ENCODE measurements at places on chromosomes 1 and 21.

DNA sequence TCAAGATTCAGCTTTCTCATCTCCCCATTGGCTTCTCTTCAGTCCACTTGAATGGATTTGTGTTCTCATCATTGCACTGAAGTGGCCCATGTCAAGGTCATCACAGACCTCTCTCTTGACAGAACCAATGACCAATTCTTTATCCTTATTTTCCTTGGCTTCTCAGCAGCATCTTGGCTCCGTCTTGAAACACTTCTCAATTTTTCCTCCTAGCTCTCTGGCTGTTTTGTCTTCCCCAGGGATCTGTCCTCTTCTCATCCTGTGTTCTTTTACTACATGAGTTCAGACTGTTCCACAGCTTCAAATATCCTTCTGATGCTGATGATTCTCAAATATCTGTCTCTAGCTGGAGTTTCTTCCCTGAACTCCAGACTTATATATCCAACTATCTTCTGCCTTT lies 78.6 kb downstream of the COLGALT2 start:
- no peak for DNase-seq

GRCh38 chr1:66270119-66270812 lies 263.7 kb upstream of the SGIP1 start:
- DNase-seq = no peak

DNA sequence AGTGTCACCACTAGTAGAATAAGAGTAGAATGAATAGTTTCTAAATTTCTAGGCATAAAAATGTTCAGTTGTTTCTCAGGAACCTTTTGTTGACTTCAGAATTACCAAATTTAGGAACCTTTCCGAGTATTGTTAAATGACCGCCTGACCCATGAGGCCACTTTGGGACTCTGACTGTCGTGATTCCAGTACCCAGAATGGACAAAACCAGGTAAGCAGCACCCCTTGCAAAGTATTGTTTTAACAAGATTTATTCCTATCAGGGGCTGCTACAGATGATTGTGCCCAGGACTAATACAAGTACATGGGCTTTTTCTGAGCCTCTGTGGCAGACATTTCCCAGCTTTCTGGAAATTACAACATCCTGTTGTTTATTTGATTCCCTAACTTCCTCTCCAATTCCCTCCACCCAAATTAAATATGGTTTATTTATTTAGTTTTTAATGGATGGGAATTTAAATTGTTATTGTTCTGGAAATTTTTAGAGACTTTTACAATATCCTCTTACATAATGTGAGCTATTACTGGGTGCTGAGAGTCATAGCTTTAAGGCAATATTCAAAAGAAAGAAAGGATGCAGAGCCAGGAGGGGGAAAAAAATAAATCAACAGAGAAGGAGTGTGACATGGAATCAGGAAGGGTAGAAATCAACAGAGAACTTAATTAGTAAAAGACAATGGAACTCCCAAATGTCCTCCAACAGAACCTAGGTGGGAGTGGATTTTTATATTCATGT lies 37.4 kb upstream of the NTPCR start:
- no peak for DNase-seq

- DNase-seq = no peak
Measured at GRCh38 chr1:218498056-218498938, 153.2 kb downstream of the TGFB2 start.

DNA sequence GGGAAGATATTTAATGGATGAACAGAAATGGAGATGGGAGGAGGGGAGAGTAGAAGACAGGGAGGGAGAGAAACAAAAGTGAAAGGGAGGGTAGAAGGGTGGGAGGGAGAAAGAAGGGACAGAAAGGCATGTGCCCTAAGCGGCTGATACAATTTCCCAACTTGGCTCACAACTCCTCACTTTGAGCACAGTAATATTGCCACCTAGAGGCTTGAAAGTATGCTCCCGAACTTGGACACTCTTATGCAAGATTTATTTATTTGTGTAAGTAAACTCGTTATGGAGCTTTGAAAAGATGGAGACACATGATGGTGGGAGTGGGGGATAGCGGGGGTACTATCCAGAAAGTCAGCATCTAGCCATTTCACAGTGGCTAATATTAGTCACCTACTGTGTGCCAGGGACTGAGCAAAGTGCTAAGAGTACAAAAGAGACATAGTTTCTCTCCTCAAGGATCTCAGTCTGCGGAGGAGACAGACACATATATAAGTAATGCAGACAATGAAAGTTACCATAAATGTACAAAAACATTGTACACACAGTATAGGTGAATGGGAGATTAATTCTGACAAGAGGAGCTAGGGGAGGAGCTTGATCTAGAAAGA lies 189.7 kb downstream of the SEC16B start:
- peak; percentile 5 for DNase-seq

DNA sequence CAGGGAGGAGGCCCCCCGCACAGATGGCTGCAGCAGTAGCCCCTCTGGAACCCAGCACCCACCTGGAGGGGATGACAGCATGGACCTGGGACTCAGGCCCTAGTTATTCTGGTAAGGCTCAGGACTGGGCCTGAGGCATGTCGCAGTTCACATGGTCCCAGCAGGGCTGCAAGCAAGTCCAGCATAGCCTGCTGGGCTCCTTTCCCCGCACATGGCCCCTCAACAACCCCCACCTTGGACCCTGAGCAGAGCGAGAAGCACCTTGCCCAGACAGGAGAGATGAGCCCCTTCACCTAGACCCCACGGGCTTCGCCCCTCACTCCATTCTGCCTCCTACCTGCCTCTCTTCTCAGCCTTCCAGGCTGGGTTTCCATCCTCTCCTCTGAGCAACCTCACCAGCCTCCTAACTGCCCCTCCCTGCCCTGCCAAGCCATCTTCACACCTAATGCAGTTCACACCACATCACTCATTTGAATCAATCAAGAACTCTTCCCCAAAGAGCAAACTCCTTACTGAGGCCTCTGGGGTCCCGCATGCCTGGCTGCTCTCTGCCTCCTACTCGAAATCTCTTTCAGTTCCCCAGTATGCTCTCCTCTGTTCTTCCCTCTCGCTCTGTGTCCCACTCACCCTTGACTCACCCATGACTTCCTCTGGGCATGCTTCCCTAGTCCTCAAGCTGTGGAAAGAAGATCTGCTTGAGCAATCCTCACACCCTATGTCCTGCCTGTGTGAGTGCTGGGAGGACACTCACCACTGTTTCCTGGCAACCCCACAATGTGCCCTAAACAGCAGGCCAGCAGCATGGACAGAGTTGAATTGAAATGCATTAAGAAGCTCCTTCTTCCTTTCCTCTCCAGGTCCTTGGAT lies 9.4 kb upstream of the THEMIS2 start:
- peak; percentile 37 for DNase-seq

- DNase-seq = no peak
Measured at GRCh38 chr1:179677882-179678281, 65.2 kb upstream of the FAM163A start.

- DNase-seq = no peak
Measured at GRCh38 chr1:43902058-43902831, 31.4 kb upstream of the ARTN start.

- DNase-seq = peak; percentile 66
Measured at GRCh38 chr1:32925403-32926162, 24.4 kb upstream of the TMEM54 start.

GRCh38 chr1:199002661-199003060 lies 363.8 kb downstream of the PTPRC start:
- no peak for DNase-seq

GRCh38 chr1:9238134-9238533 lies 3.6 kb downstream of the H6PD start:
- DNase-seq = no peak

DNA sequence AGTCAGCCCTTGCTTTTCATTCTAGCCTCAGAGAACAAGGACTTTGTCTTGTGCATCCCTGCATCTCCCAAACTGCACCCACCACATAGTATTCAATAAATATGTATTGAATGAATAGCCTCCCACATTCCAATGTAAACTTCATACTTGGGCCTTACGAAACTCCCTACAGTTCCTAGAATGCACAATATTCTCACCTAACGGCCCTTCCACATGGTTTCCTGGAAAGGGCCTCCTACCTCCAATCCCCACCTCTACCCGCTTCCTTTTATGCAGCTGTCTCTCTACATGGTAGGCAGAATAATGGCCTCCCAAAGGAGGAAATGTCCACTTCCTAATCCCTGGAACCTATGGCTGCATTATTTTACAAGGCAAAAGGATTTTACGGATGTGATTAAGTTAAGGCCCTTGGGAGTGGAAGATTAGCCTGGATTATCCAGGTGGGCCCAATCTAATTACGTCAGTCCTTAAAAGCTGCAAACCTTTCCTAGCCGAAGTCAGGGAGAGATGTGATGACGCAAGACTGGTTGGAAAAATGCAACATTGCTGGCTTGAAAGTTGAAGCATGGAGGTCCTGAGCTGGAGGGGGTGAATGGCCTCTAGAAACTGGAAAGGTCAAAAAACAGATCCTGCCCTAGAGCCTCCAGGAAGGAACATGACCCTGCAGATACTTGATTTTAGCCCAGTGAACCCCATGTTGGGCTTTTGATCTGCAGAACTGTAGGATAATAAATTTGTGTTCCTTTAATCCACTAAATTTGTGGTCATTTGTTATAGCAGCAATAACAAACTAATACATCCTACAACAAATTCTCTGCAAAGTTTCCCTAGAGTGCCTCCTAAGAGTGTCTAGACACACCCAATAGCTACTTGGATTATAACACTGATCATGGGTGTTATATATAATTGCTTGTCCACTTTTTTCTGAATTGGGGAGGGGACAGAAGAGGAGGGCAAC lies 5.2 kb upstream of the PIK3C2B start:
- DNase-seq = no peak

DNA sequence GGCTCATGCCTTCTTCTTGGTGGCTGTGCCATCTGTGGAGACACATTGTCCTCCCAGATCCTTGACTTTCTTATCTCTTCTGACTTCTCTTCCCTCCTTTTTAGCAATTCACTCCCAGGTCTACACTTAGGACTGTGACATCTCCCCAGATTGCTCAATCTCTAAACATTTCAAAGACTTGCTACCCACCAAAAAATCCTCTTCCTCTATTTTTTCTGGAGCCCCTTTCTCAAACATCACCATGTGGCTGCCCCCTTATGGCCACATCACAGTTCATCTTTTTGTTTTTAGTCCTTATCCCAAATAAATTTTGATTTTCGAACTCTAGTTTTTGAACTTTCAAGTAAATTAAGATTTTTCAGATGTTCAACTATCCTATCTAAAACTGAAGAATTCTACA lies 148.6 kb upstream of the HOOK1 start:
- peak; percentile 46 for DNase-seq

DNA sequence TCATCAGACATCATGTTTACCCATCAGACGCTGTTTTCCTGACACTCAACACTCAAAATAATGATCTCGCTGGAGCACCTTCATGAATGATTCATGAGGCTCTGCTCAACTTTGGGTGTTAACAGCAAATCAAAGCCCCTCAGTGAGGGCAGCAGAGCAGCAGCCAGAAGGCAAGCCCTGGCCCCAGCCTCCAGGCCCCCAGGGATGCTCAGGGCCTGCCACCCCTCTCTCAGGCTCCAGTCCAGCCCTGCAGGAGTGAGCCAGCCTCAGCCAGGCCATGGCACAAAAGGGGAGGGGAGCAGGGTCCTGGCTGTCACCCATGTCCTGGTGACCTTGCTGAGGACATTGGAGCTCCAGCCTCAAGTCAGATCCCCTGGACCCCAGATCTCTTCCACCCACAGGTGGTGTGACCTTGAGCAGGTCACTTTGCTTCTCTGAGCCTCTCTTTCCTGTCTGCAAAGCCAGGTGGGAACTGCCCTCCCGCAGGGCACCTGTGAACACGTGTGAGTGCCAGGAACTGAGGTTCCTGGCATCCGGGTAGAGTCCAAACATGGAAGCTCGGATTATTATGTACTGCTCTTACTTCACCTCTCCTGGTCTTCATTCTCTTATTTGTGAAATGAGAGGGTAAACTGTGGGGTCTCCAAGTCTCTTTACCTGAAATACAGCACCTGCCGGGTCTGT lies 161.6 kb upstream of the VAMP3 start:
- DNase-seq = no peak

- no peak for DNase-seq
Measured at GRCh38 chr1:29497395-29498125, 261.2 kb downstream of the PTPRU start.

GRCh38 chr1:33824971-33825370 lies 38.9 kb upstream of the HMGB4 start:
- DNase-seq = no peak
